ENCODE measurements at places on chromosomes 4 and X.

- no peak for DNase-seq
These were observed 51.5 kb upstream of the PRPS1 start for GRCh38 chrX:107576841-107577240.

GRCh38 chr4:3415471-3416141 lies 26.2 kb upstream of the HGFAC start:
- DNase-seq: no peak

DNA sequence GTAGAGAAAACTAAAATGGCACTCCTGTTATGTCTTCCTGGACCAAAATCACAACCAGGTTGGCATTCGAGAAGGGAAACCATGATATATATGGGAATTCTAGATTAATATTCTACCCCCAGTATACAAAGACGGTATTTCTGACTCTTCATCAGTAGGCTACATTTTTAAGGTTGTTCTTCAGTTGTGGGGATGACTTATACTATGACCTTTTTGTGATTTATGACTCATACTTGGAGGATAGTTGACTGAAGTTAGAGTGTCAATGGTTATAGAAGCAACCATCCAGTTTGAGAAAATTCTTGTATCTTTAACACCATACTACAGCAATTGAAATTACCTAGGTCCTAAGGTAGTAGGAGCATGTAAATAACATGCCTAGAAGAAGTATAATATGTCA lies 49.8 kb upstream of the CYSLTR1 start:
- DNase-seq: no peak

DNA sequence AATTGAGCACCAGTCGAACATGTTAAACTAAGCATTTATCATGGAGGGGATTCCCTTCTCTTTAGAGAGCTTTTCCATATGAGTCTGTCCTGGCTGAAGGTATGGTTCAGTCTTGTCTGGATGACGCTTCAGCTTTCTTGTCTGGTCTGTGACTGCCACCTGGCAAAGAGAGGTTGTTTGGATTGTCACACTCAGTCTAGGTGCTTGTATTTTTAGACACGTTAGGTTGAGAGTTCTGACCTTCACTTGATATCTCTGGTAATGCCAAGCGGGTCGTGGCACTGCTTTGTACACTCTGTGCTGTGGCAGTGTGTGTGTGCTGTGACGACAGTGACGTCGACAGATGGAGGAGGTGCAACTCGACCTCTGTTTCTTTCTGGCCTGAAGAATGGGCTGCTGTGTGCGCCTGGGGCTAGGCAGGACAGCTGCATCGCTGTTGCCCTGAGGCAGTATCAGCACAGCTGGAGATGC lies 12.6 kb downstream of the NOCT start:
- no peak for DNase-seq

DNA sequence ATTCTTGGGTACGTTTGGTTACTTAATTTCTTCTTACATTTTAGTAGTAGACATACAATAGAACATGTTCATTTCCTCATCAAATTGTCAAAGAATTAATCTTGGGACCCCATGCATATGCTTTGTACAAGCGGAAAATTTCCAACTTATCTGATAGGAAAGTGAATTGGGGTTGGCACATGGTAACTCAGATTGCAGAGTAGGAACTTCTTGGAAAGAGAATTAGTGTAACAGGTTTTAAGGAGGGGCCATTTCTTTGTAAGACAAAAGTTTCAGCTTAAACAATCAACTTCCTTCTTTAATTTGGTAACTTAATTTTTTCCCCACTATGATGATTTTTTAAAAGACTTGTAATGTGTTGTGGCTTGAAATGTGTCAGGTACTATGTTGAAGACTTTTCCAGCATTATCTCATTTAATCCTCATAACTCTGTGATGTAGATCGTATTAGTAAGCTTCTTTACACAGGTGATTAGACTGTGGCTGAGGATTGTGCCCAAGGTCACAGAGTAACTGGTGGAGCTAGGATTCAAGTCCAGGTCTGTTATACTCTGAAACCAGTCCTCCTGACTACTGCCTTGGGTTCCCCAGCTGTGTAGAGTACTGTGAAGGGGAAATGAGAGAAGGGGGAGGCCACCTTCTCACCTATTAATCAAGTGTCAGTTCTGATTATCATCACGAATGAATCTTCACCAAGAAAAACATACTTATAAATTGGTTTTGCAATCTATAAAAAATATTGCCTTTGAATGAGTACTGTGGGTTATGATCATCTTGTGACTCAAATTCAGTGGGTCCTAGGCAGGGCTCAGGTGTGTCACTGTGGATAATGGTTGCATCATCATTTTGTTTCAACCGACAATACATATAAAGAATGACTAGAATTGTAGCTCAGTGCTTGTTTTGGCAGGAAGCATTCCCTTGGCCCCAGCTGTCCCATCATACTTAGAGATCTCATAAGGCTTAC lies 4.3 kb downstream of the GK start:
- no peak for DNase-seq

DNA sequence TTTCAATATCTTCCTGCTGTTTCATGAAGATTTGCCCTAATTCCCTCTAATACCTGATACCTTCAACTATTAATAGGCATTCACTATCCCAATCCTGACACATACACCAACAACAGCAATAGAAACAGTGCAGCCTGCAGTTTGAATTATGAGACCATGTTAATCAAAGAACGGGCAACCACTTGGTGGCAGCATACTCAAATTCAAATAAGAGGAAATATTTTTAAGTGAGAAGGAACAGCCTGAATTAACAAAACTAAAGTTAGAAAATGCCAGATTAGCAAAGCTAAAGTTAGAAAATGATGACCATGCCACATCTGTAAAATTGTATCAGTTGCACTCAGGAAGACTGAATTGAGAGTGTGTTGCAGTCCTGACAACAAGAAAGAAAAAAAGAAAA lies 204.9 kb downstream of the SMARCA1 start:
- no peak for DNase-seq

DNA sequence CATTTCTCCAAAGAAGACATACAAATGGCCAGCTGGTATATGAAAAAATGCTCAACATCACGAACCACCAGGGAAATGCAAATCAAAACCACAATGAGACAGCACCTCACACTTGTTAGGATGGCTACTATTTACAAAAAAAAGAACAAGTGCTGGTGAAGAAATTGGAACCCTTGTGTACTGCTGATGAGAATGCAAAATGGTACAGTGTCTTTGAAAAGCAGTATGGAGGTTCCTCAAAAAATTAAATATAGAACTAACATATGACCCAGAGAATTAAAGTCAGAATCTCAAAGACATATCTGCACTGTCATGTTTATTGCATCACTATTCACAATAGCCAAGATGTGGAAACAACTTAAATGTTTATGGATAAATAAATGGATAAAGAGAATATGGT lies 20.9 kb downstream of the PAGE4 start:
- DNase-seq: no peak

DNA sequence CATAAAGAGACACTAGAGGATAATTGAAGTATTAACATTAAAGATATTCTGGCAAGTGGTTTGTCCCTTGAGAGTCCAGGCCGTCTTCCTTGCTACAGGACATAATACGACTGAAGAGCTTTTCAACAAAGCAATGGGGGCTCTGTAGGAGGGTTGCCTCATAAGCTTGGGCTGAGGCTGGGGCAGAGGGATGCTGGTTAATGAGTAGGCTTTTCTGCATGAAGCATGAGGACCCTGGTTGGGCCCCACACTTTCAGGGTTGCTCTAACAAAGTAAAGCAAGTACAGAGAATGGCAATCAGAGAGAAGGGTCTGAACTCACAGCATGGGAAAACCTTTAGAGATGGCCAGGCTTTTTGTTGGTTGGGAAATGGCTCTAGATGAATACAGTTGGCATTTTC lies 281.3 kb downstream of the IDS start:
- DNase-seq: no peak

GRCh38 chr4:113955411-113955810 lies 24.0 kb downstream of the ARSJ start:
- no peak for DNase-seq

GRCh38 chrX:31819455-31819854 lies 747.6 kb upstream of the FTHL17 start:
- no peak for DNase-seq

GRCh38 chrX:13835825-13836224 lies 18.9 kb upstream of the GPM6B start:
- DNase-seq: no peak

DNA sequence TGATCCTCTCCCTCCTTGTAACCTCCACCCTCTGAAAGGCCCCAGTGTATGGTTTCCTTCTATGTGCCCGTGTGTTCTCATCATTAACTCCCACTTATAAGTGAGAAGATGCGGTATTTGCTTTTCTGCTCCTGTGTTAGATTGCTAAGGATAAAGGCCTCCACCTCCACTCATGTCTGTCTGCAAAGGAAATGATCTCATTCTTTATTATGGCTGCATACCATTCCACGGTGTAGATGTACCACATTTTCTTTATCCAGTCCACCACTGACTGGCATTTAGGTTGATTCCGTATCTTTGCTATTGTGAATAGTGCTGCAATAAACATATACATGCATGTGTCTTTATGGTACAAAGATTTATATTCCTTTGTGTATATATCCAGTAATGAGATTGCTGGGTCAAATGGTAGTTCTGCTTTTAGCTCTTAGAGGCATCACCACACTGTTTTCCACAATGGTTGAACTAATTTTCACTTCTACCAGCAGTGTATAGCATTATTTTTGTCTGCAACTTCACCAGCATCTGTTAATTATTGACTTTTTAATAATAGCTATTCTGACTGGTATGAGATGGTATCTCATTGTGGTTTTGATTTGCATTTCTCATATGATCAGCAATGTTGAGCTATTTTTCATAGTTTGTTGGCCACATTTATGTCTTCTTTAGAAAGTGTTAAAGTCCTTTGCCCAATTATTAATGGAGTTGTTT lies 1030.9 kb downstream of the FSTL5 start:
- DNase-seq: no peak

GRCh38 chr4:104486716-104487504 lies 7.8 kb downstream of the CXXC4 start:
- DNase-seq: no peak

- DNase-seq: no peak
These were observed 103.3 kb upstream of the PCDH18 start for GRCh38 chr4:137635601-137636000.

DNA sequence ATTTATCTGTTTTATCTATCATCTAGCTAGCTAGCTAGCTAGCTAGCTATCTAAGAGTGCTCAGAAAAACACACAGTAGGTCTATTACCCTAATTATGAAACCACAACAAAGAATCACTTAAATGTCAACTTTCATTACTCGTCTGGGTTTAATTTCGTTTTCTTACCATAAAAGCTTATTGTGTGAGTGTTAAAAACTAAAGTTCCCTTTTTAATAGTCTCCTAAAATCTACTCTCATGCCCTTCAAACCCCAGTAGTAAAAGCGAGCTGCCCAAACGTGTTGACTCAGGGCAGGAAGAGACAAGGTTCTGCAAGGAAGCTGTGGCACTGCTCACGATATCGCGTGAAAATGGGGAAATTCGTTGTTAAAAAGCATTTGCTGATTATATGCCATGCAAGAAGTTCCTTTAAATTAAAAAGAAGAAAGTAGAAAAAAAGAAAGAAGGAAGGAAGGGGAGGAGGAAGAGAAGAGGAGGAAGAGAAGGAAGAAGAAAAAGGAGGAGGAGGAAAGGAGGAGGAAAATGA lies 595 bp downstream of the MBNL3 start:
- DNase-seq: no peak

- DNase-seq: no peak
These were observed 36.6 kb downstream of the JADE1 start for GRCh38 chr4:128846063-128846462.

- peak; percentile 40 for DNase-seq
These were observed at the start of gene NDUFC1 for GRCh38 chr4:139301821-139302611. NDUFC1 (minus strand) TSS chr4:139302477; CDS start chr4:139295798, 6,679 bp downstream.

GRCh38 chrX:3348191-3348590 lies 1.7 kb upstream of the MXRA5 start:
- no peak for DNase-seq

- DNase-seq: no peak
These were observed 323.5 kb upstream of the CASK start for GRCh38 chrX:42246814-42247213.

DNA sequence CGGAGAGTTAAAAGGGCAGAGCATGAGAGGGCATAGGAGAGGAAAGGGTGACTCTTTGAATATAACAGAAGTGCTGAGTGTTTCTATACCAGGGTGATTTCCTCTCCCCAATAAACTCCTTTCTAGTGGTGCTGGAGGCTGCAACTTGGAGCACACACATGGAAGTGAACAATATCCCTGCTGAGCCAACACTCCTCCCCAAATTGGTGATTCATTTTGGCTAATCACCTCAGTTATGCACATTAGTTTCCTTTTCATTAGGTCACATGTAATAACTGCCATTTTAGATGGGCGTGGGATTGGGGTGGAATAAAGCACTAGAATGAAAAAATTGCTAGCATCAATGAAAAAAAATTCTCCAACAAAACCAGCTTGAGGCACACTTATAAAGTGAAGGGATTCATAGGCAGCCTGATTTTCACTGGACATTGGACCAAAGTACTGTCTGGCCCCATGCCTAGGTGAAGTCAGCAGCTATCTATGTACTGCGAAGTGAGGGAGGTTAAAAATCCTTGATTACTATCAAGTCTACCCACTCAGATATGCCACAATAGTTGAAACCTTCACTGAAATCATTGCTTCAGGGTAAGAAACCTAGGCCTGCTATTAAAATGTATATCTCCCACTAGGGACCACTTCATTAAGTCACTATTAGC lies 174.0 kb downstream of the GLUD2 start:
- DNase-seq: no peak

GRCh38 chrX:153406011-153406410 lies 4.9 kb upstream of the PNMA6E start:
- DNase-seq: no peak

DNA sequence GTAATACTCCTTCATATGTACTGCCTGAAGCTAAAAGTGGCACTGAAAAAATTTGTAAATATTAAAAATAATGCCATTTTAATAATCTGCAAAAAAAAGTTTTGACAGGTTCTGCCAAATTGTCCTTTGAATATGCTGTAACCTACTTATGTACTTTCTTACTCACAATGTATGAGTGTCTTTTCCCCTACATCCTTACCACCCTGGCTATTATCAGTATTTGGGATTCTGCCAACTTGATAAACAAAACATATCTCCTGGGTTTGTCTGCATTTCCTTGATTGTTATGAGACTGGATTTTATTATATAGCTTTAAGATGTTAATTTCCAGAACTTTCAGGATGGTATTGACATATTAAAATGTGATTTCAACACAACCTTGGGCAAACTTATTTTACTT lies 187.9 kb downstream of the CHM start:
- DNase-seq: no peak

DNA sequence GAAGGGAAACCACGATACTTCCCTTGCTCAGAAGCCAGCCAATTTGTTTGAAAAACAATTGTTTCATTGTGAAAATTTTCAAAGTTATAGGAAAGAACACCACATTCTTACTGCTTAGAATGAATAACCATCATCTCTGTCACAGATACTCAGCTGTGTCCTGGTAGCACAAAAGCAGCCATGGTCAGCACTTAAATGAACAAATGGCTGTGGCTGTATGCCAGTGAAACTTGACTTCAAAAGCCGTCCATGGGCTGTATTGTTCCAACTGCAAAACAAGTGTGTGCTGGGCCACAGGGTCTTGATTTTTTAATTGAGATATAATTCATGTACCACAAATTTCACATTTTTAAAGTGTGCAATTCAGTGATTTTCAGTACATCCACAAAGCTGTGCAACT lies 19.6 kb downstream of the NSDHL start:
- no peak for DNase-seq

Measured in activated gamma-delta T cell (primary cell).